ENCODE measurements at places on chromosomes 1 and 21.
A peak's percentile ranks its signal among the peaks of the same experiment; 100 is the strongest.

GRCh38 chr1:228723921-228724320 is 11.4 kb upstream of the RHOU start:
- no peak for DNase-seq

GRCh38 chr1:12031039-12031980 is 12.0 kb downstream of the MIIP start:
- DNase-seq = no peak

DNA sequence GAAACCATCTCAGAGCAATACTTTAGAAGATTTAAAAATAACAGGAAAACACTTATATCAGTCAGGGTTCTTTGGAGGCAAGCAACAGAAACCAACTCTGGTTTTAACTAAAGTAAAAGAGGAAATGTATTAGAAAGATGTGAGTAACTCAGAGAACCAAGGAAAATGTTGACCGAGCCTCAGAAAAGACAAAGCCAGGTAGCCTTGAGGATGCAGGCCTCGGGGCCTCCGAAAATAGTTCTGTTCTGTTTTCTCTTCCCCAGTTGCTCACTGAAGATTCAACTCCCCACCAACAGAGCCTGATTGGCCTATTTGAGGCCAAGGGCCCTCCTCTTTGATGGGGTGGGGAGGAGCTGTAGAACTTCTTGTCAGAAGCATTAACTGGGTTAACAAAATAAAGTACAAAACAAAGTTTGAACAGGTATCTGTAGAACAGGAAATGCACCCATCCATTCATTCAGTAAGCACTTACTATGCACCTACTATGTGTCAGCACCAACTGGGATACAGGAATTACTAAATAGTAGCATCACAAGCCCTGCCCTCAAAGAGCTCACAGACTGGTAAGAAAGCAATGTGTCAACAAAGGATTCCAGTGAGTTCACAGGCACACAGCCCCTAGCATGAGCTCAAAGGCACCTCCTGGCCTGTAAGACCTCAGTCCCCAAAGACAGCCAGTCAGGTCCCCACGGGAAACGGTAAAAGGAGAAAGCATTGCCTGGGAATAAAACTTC is 12.6 kb downstream of the SLAMF8 start:
- no peak for DNase-seq

DNA sequence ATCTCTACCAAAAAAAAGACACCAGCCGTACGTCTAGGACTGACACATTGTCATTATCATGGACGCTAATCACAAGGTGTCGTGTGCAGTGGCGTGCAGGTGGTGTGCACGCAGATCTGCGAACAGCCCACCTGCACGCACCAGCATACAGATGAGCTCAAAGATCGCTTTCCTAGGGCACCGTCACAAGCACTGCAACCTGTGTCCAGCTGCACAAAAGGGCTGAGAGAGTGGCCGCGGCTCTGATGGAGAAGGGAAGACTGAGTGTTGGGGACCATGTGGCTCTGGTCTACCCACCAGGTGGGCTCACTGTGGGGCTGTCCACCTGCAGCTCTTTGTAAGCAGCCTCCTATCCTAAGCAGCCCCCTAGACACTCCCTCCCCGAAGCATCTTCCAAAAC is 50.9 kb downstream of the S100B start:
- no peak for DNase-seq

DNA sequence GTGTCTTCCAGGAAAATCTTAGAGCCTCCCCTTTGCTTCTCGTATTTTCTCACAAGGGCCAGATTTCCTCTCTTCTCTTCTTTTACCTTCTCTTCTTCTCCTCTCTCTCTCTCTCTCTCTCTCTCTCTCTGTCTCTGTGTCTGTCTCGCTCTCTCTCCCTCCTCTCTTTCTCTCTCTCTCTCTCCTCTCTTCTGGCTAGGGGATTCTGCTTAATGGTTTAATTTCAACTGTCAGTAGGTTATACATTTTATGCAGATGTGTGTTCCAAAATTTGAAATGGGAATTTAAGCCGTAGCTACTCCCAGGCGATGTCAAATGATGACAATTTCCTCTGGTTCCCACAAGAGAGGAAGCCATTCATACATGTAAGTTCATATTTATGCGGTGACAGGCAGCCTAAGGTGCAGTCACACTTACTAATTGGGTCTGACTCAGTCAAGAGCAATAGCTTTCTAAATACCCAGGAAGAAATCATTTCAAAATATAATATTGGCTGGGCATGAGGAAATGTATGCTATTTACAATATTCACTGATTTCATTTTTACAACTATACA is 1.4 kb downstream of the DSCAM start:
- no peak for DNase-seq

DNA sequence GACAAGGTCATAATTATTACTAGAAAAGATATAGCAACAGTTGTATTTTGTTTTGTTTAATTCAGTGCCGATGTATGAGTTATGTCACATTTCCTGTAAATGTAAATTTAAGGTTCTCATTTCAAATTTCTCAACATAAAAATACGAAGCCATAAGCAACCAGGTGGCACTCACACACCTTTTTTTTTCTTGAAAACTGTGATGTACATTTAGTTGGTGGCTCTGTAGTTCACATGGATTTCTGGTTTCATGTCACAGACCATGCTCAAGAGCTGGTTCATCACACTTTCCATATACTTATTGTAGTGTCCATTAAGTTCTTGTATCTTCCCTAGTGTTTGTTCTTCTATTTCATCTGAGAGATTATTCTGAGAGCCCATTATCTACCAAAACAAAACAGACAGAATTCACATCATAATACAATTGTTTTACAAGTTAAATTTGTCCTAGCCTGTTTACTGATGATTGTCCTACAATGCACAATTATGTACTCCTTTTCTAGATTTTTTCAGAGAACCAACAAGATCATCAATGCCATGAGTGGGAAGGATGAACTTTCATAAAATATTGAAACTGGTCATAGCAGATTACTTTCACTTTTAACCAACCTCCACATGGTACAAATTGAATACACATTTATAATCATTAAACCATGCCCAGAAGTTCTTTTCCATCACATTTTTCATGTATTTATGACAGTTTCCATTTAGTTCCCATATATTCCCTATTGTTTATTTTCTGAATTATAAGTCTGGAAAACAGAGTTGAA is 17.1 kb downstream of the ATP6V1G3 start:
- DNase-seq = no peak

- no peak for DNase-seq
Observed at GRCh38 chr1:158819461-158820443, 11.4 kb upstream of the MNDA start.

DNA sequence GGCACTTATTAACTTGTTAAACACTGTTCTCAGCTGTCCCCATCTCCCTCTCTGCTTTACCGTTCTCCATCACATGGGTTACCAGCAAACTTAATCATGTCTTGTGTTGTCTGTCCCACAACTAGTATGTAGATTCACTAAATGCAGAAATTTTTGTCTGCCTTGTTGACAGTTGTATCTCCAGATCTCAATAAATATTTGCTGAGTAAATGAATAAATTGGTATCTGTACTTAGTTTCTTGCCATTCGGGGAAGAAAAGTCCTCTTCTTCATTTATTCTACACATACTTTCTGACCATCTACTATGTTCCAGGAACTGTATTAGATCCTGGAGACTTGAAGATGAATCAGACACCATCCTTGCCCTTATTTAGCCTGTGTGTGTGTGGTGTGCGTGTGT is 97.9 kb downstream of the KCND3 start:
- DNase-seq = no peak

- DNase-seq = no peak
Observed at GRCh38 chr1:157304271-157304670, 166.1 kb upstream of the ETV3 start.

GRCh38 chr1:38898653-38899230 is 17.4 kb upstream of the GJA9 start:
- DNase-seq = peak; percentile 71

GRCh38 chr1:40197656-40198055 is 36.5 kb downstream of the RLF start:
- DNase-seq = no peak

- no peak for DNase-seq
Observed at GRCh38 chr21:35681946-35682345, 378.4 kb downstream of the SETD4 start.

DNA sequence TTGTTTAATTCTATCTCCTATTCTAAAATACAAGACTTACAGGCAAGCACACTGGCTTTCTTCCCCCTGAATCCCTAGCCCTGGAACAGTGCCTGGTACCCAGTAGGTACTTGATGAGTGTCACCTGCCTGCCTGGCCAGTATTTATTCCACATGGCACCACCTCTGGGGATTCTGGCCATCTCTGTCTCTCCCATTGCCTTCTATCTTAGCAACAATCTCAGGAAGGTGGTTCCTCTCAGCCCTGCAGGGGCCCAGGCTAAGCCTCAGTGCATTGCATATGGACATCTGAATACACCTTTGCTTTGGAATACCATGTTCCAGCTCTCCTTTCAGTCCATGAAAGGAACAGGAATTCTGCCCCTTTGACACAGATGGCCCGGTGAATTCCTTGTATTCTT is 81.0 kb downstream of the HIVEP3 start:
- no peak for DNase-seq

DNA sequence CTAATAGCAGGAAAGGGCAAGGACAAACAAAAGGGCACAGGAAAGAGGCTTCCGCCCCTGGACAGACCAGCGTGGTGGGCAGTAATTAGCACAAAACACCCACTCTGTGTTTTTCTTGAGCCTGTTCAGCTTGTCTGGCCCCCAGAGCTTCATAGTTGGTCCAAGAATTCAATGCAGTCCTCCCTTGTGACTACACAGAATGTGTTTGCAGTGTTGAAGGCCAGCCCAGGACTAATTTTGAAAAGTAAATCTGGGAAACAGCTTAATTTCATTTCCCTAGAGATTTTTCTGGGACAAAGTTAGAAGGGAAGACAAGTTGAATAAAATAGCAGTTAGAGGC is 49.2 kb upstream of the LMO4 start:
- DNase-seq = no peak

DNA sequence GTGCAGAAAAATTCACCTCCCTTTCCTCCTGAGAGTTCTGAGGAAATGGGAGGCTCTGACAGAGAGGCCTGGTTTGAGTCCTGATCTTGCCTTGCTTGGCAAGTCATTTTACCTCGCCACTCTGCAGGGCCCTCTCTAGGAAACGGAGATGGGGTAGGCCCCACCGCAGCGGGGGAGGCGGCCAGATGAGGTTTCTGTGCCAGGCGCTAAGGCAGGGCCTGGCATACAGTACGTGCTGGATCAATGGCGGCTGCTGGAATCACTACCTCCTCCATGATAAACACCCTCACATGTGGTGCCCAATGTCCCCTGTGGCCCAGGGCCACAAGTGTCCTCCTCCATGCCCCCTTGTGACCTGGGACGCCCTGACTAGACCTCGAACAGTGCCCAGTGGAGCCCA is 499 bp upstream of the PLEKHG5 start:
- no peak for DNase-seq

DNA sequence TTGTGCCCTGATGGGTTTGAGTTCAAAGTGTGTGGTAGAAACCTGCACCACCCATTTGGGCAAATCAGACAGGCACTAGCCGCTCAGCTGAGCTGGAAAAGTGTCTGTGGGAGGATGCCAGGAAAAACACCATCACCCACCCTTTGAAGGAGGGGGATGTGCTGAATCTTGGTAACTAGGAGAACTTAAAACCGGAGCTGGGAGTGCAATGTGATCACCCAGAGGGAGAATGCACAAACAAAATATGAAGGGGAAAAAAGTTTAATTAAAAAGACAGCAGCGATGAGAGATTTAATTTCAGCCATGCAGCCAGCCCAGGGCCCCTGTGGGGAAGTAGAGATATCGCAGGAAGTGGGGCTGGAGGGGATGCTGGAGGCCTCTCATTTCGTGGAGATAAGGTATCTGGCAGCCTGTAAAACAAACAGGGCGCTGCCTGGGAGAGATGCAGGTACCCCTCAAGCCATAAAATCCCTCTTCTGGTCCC is 86.8 kb upstream of the BCAR3 start:
- no peak for DNase-seq

DNA sequence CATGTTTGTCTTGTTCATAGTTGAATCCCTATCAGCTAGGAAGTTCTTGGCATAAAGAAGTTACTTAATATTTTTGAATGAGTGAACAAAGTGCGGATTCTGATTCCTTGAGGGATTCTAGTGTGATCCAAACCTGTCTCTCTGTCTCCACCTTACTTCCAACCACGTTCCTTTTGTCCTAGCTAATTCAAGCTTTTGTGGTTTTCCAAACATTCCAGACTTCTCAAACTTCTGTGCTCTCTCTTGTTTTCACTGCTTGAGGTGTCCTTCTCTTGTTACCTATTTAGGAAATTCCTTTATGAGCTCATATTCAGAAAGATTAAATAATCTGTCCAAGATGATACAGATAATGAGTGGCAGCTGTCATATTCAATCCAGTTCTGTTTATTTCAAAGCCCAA is 353.2 kb downstream of the PTBP2 start:
- no peak for DNase-seq

GRCh38 chr21:14308234-14308633 is 74.7 kb downstream of the HSPA13 start:
- DNase-seq = no peak

GRCh38 chr1:175499595-175500382 is 243.6 kb downstream of the TNR start:
- peak; percentile 12 for DNase-seq
